Spleen (tissue), 13 donors: ENCODE measurements at places on chromosomes 6 and 20. TPM values are rescaled to one million over a fixed set of nuclear protein-coding genes. Genes with fewer than 3 reads are reported as not detected.

DNA sequence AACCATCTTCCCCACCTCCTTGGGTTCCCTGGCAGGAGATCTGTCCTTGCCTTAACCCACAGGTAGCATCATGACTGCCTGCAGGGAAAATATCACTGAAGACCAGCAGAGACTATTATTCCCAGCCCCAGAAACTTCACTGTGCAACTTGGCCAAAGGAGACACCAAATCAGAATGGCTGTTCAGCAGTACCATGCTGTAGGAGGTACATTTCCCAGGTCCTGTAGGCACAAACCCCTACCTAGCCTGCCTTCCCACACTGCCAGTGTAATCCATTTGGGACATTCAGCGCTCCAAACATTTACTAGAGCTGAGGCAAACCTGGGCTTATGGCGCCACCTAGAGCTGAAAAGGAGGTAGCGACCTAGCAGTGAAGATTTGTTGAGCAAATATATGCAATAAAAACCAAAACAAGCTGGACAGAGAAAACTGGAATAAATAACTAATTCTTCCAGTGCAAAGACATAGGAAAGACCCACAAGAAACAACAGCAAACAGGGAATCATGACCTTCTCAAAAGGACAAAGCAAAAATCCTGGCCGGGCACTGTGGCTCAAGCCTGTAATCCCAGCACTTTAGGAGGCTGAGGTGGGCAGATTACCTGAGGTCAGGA is 60.3 kb downstream of the VTA1 start:
- no peak for DNase-seq

GRCh38 chr20:45336530-45337366 is 11.5 kb downstream of the SDC4 start:
- DNase-seq = no peak

DNA sequence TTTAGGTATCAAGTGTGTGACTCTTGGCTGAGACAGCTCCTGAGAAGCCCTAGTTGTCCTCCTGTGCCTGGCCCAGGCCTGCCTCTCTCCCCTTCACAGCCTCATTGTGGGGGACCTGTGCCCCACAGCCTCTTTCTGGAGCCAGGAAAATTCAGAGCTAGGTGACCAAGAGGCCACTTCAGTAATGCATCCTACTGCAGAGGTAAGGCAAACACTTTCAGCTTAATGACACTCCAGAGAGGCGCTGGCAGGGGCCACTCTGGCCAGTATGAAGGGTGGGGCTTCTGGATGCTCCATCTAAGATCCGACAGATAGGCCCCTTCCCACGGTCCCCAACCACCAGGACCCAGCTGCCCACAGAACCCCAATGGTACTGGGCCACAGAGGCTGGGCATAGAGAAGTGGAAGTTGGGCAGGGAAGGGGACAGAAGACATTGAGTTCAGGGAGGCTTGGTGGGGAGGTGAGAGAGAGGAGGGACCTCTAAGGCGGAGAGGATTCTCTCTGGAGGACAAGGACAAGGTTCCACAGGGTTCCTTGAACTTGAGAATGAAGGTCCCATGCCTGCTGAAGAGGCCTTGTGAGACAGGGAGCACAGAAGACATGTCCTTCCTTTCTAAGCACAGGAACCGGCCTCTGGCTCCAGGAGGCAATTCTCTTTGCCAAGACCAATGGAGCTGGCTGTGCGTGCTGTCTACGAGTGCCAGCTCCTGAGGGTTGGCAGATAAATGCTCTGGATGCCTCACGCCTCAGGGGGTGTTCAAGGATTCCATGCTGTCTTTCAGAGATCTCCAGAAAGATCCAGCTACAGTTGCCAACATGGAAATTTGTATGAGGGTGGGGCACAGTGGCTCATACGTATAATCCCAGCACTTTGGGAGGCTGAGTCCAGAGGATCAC is 46.4 kb upstream of the TGM2 start:
- DNase-seq = no peak

DNA sequence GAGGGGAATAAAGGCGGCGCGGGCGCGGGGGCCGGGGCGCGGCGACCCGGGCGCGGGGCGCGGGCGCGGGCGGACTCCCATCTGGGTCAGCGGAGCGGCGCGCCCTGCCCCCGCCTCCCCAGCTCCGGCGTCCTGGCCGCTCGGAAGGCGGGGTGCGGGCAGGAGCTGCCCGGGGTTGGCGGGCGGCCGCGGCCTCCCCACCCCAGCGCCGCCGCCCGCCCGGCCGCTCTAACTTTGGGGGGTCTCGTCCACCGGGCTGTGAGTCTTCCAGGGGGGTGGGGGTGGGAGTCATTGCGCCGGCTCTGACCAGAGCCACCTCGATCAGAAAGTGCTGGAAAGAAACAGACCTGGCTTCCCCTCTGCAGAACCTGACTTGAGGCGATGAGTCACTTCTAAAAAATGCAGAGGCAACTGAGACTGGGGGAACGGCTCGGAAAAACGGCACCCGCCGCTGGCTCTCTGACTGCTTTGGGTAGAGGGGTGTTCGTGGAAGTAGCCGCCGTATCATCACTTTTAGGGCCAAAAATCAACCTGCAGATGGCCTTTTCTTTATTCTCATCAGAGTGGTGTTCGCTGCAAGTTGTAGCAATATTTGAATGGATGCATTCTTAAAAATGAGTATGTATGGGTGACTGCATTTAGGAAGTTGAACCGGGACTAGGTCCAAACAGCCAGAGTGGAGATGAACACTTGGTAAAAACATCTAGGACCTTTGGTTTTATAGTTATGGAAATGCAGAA is 667 bp downstream of the CAP2 start:
- no peak for DNase-seq

- no peak for DNase-seq
These were observed 538.2 kb upstream of the EYS start for GRCh38 chr6:66245231-66245630.

Gene COL9A1
- not detected for total RNA-seq

Gene PDE7B
- 1.2 TPM for total RNA-seq

- DNase-seq = no peak
These were observed 361.1 kb downstream of the FARS2 start for GRCh38 chr6:5622276-5623005.

GRCh38 chr6:133833949-133834359 is 55.0 kb upstream of the TCF21 start:
- DNase-seq = no peak

DNA sequence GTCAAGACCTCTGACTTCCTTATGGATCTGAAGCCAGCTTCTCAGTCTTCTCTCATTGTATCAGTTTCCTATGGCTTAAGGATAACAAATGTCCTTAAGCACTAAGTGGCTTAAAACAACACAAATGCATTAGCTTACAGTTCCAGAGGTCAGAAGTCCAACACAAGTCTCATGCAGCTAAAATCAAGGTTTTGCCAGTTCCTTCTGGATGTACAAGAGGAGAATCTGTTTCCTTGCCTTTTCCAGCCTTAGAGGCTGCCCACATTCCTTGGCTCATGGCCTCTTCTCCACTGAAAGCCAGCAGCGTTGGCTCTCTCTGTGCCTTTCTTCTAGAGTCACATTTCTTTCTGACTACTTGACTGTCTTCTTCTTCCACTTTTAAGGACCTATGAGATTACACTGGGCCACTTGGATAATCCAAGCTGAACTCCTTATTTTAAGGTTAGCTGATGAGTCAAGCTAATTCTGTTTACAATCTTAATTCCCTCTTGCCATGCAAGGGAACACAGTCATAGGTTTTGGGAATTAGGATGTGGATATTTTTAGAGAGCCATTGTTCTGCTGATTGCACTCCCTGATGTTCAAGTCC is 179.0 kb downstream of the BCAS1 start:
- no peak for DNase-seq

DNA sequence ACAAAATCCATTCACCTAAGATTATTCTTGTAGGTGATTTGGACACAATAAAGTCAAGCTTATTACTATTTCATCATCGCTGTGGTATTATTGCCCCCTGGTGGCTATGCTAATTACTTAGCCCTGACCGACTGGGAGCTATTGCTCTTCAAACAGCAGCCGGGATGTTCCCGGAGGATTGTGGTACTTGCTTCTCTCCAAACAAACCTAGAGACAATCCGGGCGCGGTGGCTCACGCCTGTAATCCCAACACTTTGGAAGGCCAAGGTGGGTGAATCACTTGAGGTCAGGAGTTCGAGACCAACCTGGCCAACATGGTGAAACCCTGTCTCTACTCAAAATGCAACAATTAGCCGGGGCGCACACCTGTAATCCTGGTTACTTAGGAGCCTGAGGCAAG is 15.4 kb upstream of the STMND1 start:
- no peak for DNase-seq

Gene TLDC2
- total RNA-seq = not detected

DNA sequence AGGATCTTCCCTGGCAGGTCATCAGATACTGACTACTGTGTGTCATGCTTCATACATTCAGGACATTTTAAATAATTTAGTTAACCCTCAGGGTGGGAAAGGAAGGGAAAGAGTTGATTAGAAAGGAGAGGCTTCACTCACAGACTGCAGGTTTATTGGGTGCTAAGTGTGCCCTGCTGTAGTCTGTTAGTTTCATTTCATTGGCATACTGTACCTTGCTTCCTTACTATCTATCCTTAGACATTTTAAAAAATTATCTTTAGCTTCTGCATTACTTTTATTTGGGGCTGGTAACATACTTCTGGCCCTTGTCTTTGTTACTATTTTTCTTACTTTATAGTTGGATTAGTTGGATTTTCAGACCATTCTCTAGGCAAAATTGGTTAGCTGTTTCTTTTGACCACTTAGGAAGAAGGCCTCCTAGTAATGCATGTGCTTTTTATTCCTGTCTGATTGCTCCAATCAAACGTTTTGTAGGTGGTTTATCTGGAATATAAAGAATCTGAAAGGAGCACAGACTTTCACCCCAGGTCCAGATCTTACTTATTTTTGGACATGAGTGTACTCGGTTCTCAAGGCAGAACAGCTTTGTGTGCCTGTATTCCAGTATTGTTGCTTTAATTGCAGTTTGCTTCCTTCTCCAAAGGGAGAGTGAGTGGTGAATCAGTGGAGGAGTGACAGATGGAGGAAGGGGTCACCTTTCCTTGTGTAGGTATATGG is 82.7 kb upstream of the PRDM1 start:
- DNase-seq = no peak

GRCh38 chr6:9126878-9127560 is 691.7 kb upstream of the SLC35B3 start:
- DNase-seq = no peak
